ENCODE measurements at places on chromosomes 3 and 15.

DNA sequence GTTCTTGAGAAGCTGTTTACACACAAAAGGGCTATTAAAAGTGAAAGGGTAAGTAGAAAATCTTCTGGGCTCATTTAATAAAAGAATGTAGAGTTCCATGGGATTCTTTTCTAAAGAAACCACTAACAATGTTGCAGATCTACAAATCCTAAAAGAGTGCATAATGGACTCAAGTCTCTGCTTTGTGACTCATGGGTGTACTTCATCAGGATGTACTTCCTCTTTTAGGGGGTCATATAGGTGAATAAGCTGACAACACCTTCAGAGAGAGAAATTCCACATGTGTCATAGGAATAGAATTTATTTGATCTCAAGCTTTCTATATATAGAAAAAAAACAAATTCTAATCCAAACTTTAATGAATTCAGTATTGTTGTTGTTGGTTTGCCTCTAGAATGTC, 355.5 kb downstream of the TIGIT start:
- no peak for DNase-seq

- no peak for DNase-seq
Measured at GRCh38 chr15:71610728-71611552, 199.4 kb upstream of the NR2E3 start.

DNA sequence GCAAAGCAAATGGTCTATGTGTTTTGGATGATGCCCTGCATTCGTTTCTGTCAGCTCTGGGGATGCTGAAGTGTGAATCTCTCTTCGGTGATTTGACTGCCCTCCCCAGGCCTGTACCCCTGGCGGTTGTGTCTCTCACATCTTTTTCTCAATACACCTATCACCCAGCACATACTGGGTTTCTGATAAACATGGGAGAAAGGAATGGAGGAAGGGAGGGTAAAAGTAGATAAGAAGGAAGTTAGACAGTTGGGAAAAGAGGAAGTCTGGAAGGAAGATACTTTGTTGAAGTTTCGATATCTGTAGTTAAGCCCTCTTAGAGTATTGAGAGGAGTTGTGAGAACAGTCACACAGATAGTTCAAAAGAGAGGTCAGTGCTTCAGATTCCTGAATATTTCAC, 35.8 kb upstream of the LRTM1 start:
- no peak for DNase-seq

DNA sequence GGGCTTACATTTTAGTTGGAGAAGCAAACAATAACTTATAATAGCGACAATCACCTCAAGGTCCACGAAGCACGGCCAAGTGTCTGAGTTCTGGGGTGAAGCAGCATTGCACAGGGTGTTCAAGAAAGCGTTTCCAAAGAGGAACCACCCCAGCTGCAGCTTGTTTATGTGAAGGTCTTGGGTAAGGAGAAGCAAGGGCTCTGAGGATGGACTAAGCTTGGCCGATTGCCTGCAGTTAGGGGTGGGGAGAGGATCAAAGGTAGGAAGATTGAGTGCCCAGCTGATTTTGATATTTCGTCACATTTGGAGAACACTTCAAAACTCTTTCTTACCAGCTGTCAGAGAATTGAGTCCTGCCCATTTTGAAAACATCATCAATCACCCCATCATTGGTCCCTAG, 321.6 kb upstream of the DNAJC19 start:
- no peak for DNase-seq

DNA sequence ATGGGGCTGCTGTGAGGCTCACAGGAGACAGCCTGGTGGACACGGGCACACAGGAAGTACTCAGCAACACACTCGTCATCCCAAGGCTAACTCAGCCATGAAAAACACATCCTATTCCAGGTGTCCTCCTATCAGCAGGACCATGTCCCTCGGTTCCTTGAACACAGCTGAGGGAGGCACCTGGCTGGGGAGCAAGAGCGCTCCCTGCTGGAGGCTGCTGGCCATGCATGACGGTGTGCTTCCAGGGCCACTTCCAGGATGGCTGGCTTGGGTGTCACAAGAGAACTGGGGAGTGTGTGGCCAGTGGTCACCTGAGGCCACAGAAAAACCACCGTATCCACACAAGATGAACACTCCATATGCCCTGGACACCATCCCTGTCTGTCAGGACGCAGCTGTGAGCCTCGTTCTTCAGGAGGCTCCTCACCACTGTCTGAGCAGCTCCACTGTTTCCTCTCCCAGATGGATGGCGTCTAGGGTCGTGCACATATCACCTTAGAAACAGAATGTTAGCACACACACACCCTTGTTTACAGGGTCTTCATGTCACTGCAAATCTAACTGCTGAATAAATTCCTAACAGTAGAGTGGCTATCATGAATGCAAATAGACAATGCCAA, 31.0 kb downstream of the POC1A start:
- peak; percentile 8 for DNase-seq

DNA sequence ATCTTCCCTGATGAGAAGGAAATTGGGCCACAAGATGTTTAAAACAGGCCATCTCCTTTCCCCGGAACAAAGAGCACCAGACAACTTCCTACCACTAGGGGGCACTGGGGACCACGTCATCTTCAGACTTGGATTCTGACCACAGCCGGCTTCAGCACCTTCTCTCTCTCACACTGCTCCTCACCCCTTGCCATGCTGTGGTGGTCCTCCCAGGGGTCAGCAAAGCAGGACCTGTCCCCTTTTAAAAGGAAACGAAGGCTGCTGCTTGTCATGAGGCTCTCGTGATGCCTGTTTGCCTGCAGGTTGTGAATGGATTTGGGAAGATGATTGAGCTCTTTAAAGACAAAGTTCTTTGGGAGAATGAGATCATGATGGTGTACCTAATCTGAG, 16.2 kb downstream of the RFT1 start:
- peak; percentile 61 for DNase-seq

DNA sequence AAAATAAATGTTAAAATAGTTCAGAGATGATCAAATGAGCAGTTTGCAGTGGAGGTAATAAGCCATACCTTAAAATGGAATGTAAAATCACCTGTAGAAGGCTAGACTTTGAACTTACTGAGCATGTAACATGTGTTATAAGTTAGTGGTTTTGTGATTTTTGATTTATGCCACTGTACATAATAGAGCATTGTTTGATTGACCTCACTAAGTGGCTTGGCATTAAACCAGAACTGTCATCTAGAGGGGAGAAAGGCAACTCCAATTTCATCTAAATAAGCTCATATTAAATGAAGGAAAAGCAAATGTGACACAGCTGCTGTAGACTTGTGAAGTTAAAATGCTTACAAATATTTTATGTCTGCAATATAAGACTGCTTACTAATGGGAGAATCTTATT, 387.9 kb downstream of the ZIC1 start:
- no peak for DNase-seq

DNA sequence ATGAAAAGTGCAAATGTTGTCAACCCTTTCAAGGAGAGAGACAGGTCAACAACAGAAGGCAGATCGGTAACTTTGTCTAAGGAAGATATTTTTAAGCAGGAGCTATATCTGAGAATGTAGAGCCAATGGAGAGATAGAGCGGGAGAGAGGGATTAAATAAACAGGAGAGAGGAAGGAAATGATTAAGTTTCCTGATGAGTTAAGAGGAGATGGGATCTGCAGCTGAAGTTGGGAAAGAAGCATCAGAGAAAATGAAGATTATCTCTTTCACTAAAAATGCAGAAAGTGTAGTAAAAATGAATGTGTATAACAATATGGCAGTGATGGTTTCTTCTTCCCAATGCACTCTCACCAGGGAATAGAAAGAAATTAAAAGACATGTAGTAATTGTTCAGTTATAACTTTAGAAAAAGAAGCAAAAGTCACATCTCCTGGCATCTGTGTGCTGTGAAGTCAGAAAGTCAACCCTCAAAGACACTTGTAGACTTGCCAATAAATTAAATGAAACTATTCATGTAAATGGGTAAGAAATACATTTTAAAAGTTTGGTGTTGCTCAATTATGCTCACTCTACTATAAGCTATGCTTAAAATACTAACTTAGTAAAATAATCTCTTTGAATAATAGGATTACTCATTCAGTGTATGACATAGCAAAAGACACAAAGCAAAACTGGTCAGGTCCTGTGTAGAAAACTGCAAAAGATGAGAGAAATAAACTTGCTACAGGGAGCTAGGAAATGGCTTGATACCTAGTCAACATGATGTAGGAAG, 264.6 kb downstream of the ZIC4 start:
- DNase-seq = no peak
